T-helper 17 cell (primary cell): ENCODE measurements at places on chromosomes 13 and 19. TPM values are rescaled to one million over a fixed set of nuclear protein-coding genes. Genes with fewer than 3 reads are reported as not detected.

The S1PR4 gene
- total RNA-seq = 83.1 TPM

The NALCN gene
- total RNA-seq = not detected

The PPM1N gene
- total RNA-seq = 3.8 TPM

GRCh38 chr19:7541828-7542443, 6.4 kb downstream of the PNPLA6 start:
- H3K36me3 ChIP-seq = peaks cover 5% of the 10 kb centered on the region
- no peak overlapping the region for H3K4me3 ChIP-seq
- H3K27me3 ChIP-seq = no peaks in the 10 kb centered on the region
- H3K27ac ChIP-seq = peak overlapping the region; percentile 6
- no peak for DNase-seq
- peaks cover 8% of the 10 kb centered on the region for H3K4me1 ChIP-seq

DNA sequence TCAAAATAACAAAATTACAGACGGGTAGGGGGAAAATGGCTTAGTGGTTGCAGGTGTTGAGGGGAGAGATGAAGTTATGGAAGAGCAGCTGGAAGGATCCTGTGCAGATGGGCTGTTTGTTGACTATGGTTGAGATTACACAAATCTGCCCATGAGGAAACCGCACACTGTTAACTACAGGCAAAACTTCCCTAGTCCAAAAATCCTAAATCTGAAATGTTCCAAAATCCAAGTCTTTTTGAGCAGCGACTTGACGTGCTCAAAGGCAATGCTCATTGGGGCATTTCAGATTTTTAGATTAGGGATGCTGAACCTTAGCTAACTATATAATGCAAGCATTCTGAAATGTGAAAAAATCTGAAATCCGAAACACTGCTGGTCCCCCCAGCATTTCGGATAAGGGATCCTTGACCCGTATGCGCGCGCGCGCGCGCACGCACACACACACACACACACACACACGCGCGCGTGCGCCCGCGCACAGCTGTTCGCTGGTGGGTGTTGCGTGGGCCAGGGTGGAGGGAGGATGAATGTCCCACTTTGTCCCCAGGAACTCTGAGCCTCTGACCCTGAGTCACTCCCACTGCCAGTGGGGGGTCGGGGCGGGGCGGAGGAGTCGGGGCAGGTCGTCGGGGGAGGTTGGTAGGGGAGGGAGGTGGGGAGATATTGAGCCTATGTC, 6.8 kb downstream of the F2RL3 start:
- no peak for DNase-seq
- peaks cover 28% of the 10 kb centered on the region for H3K4me1 ChIP-seq
- H3K4me3 ChIP-seq = peak overlapping the region; percentile 68
- no peaks in the 10 kb centered on the region for H3K27me3 ChIP-seq

DNA sequence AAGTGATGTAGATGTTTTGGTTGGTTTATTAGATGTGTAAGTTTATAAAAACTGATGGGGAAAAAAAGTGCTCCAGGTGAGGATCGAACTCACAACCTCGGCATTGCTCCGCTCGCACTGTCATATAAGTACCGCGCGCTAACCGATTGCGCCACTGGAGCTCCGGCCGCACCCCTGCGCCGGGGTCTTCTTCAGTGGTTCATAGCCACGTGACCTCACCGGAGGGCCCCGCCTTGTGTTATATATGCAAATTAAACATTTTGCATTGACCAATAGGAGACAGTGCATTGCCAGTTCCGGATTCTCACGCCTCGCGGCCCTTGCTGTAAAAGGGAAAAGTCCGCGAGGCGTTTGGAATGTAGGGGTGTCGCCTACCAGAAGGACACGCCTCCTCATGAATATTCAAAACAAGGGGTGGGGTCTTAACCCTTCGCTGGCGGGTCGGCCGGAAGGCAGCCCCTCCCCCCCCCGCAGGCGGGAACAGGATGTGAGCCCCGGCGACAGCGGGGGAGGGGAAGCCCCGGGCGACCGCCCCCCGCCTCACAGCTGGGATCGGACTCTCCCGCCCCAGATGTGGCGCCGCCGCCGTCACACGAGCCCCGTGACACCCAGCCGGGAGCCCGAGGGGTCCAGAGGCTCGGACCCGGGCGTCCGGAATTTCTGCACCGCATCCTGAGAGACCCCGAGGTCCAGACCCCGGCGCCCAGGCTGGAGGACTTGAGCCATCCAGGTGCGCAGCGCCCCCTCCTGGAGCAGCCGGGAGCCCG, at the start of gene PLEKHG2:
Gene PLEKHG2 (plus strand): TSS at position 570 of the 767 bp plus-strand sequence. CDS start 1,418 bp downstream, outside the sequence.
- peak within 1 kb of the TSS; percentile 94 for H3K4me3 ChIP-seq
- peak; percentile 90 for DNase-seq
- peaks cover 19% of the 10 kb centered on the region for H3K36me3 ChIP-seq
- H3K27ac ChIP-seq = peak within 1 kb of the TSS; percentile 99

GRCh38 chr13:71830736-71831135, 36.3 kb downstream of the DACH1 start:
- H3K4me3 ChIP-seq = no peak overlapping the region
- H3K4me1 ChIP-seq = no peaks in the 10 kb centered on the region
- no peaks in the 10 kb centered on the region for H3K36me3 ChIP-seq
- no peak overlapping the region for H3K27ac ChIP-seq
- DNase-seq = no peak

- peaks cover 63% of the 10 kb centered on the region for H3K27me3 ChIP-seq
- peaks cover 18% of the 10 kb centered on the region for H3K4me1 ChIP-seq
- peaks cover 6% of the 10 kb centered on the region for H3K36me3 ChIP-seq
- DNase-seq = no peak
- H3K27ac ChIP-seq = no peak overlapping the region
Measured at GRCh38 chr19:17677002-17677401, 11.2 kb downstream of the UNC13A start.

The KLK2 gene
- not detected for total RNA-seq

DNA sequence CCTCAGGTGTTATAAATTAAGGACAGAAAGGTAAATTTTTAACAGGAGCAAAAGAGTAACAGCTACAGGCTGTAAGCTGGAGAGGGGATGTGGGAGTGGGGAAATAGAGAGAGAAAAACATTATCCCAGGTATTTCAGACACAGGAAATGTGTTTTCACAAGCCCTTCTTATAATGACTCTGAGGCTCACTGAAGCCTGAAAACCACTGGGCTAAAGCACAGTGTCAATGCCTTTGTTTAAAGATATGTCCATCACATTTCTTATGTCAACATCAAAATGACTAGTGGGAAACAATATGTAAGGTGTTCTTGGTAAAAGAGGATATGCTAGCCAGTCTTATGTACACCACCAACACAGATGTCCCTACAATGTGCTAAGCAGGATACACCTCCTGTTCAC, 365.9 kb downstream of the FGF14 start:
- no peaks in the 10 kb centered on the region for H3K27me3 ChIP-seq
- H3K4me1 ChIP-seq = no peaks in the 10 kb centered on the region
- no peak overlapping the region for H3K4me3 ChIP-seq
- H3K27ac ChIP-seq = no peak overlapping the region
- no peaks in the 10 kb centered on the region for H3K36me3 ChIP-seq

DNA sequence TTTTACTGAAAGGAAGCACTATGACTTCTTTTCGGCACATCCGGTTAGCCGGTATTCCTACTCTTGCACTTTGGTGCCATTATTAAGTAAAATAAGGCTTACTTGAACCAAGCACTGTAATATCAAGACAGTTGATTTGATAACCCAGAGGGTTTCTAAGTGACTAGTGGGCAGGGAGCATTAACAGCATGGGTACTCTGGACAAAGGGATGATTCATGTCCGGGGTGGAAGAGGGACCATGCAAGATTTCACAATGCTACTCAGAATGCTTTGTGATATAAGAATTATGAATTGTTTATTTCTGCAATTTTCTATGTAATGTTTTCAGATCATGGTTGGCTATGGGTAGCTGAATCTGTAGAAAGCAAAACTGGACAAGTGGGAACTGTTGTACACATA, 282.1 kb downstream of the TDRD3 start:
- no peak for DNase-seq

The CYP4F3 gene
- total RNA-seq = 0.22 TPM

DNA sequence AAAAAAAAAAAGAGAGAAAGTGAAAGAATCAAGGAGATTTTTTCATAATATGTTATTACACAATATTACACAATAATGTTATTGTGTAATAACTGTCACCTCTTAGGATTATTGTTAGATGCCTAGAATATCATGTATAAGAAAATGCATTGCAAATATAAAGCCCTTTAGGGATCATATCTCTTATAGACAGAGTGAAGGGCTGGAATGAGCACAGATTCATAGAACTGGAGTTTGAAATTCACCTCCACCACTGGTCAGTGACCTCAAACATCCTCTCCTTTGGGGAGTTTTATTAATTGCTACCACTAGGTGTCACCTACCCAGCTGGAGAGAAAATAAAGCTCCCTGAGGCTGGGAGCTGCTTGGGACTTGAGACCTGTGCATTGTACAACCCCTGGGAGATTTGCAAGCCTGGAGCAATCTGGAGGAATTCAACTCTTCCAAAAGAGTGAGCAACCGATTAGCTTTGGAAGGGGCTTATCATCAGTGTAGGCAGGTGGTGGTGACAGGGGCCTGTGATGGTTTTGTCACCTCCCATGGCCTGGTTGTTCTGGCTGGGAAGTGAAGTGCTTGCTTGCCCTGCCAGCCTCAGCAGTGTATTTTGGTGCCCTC, 30.3 kb upstream of the FRY start:
- peaks cover 2% of the 10 kb centered on the region for H3K36me3 ChIP-seq
- H3K4me1 ChIP-seq = peaks cover 5% of the 10 kb centered on the region
- no peaks in the 10 kb centered on the region for H3K27me3 ChIP-seq
- DNase-seq = no peak
- peak overlapping the region; percentile 66 for H3K27ac ChIP-seq

DNA sequence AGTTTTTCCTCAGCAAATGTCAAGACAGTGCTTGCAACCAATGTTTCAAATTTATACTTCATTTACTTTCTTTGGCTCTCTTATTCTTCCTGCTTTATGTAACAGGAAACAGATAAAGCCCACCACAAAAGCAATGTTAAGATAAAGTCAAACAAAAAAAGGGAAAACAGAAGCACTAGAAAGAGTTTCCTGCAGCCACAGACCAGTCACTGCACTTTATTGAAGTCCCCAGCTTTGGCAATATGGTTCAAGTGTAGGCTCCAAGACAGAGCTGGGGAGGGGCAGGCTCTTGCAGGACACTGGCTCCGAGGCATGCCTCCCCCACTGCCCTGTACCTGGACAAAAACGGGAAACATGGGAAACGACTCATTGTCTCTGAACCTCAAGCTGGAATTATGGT, 15.3 kb upstream of the CDC16 start:
- H3K4me1 ChIP-seq = peaks cover 20% of the 10 kb centered on the region
- no peaks in the 10 kb centered on the region for H3K36me3 ChIP-seq
- peak overlapping the region; percentile 24 for H3K27ac ChIP-seq

DNA sequence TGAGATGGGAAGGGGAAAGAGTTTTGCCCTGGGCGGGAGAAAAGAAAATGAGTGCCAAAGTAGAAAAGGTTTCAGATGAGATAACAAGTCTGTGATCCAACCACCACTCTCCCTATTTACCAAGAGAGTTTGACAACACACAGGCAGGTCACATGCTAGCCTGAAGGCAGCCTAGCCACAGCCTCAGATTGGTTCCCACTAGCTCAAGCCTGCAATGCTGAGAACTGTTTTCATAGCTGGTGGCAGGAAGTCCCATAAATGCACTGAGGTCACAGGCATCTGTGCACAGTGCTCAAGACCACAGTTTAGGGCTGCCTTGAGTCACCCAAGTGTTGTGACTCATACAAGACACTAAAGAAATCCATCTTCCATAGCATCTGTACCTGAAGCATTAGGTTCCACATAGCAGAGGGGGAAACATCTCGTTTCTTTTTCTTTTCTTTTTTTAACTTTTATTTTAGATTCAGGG, 18.5 kb upstream of the POP4 start:
- H3K4me3 ChIP-seq = no peak overlapping the region
- H3K36me3 ChIP-seq = peaks cover 2% of the 10 kb centered on the region
- H3K27me3 ChIP-seq = peaks cover 23% of the 10 kb centered on the region

DNA sequence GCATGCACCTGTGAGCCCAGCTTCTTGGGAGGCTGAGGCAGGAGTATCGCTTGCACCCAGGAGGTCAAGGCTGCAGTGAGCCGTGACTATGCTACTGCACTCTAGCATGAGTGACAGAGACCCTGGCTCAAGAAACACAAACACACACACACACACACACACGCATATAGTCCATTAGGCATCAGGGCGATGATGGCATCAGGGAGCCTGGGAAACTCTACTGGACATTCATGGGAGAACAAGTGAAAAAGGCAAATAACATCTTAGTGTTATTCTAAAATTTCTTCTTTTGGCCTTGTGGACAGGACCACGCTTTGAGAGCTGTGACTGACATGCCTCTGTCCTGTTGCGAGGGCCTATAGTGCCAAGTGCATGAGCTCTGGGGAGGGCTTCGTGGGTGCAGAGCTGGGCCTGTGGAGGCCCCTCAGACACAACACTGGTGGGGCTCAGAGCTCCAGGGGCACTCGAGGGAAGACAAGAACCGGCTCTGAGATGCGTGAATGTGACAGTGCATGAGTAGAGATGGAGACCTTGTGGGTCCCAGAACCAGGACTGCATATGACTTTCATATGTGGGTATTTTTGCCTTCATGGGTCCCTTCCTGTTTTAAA, 8.0 kb upstream of the USF2 start:
- peak; percentile 2 for DNase-seq
- no peaks in the 10 kb centered on the region for H3K36me3 ChIP-seq
- no peak overlapping the region for H3K4me3 ChIP-seq
- H3K27me3 ChIP-seq = no peaks in the 10 kb centered on the region
- H3K27ac ChIP-seq = no peak overlapping the region

- peaks cover 9% of the 10 kb centered on the region for H3K4me1 ChIP-seq
- DNase-seq = no peak
- H3K27me3 ChIP-seq = no peaks in the 10 kb centered on the region
- peaks cover 2% of the 10 kb centered on the region for H3K36me3 ChIP-seq
- no peak overlapping the region for H3K4me3 ChIP-seq
Measured at GRCh38 chr13:26280295-26280694, 26.4 kb downstream of the CDK8 start.

DNA sequence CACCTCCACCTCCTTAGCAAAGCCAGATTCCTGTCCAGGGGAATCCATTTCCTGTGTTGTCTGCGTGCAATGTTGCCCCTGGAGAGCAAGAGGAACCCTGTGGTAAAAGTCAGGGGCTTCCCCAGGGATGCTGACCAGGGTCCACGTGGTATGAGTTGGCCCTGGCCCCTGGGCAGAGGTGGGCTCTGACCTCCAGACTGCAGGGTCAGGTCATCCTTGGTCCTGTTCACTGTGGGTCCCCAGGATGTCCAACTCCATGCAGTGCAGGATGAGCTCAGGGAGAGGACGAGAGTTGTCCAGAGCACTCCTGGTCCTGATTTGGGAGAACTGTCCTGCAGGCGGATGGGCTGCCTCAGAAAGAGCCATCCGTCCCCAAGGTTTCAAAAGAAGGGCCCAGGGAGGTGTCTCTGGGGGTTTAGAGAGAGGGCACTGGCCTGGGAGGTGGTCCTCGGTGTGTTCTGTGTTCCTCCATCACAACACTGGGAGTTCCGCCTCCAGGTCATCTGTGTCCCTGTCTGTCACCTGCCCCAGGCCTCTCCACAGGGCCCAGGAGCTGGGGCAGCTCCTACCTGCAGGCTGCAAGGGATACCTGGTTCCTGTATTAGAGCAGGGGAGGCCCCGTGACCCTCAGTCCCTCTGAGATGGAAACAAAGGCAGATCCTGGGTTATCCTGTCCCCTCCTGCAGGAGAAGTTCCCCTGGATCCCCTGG, 1.2 kb upstream of the CEACAM4 start:
- peaks cover 2% of the 10 kb centered on the region for H3K36me3 ChIP-seq
- no peak overlapping the region for H3K27ac ChIP-seq
- no peak for DNase-seq
- no peaks in the 10 kb centered on the region for H3K4me1 ChIP-seq
- H3K27me3 ChIP-seq = peaks cover 43% of the 10 kb centered on the region
